Hematopoietic multipotent progenitor cell treated with erythropoietin and hydrocortisone succinate and interleukin-3 and kit ligand, for 15 days (in vitro differentiated cells): ENCODE measurements at places on chromosomes 11 and 22.

DNA sequence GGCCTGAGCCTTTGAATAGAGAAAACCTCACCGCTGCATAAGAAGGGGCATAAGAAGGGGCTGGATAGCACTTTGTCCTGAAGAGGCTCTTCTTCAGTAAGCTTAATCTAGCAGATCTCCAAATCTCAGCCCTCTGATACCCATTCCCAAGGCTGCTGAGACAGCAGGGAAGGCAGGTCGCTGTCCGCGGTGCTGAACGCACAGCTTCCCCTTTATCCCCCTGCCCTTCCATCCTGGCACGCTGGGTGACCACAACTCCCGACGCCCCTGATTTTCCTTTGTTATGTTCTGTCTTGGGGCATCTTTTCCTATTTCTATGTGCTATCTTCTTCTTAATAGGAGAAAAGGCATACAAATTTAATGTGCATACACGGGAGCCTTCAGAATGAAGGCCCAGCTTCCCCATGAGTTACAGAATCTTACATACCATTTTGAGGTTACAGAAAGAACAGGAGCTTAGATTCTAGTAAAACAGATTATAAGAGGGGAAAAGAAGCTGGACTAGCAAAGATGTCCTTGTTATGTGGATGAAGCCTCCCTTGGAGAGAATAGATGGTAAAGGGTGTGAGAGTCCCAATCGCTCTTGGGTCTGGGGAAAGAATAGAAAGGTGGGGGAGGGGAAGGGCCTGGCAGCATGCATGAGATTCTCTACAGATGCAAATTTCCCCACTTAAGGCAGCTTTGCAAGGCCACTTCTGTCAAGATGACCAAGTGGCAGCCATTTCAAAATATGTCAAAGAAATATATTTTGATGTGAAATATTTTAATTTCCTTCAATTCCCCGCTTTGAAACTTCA is 5.7 kb upstream of the SULT4A1 start:
- no peak for DNase-seq

DNA sequence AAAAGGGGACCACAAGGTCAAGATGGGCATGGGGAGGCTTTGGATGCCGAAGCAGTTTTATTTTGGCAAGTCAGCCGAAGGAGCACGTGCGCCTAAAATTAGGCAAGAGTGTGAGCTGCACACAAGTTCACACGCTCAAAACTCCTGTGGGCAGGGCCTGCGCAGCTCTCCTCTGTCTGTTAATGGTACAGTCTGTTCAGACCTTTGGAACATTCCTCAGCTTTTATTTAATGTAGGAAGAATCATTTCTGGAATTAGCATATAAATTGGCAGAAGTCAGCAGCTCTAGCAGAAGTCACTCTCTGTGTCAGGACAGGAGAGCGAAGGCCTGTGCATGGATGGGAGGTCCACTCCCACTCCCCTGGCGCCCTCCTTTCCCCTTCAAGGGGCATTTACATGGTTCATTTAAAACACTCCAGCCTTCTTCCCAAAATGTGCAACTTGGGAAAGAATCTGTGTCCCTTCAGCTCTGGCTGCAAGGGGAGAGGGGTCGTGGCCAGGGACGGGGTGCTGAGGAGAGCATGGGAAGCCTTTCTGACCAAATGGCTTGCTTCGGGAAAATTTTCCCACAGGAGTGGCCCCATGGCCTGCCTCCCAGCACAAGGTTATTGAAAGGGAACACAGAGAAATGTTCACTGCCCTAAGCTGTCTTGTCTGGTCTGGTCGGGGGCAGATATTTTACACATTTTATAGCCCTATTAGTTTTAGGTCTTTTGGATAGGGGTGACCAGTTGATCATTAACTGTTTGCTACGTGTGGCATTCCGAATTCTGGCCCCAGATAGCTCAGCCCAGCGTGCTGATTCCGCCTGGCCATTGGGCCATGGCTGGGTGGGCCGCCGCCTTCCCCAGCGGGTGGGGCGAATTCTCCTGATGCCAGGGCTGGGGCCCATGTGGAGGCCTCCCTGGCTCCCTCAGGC is 43.9 kb upstream of the SMIM38 start:
- no peak for DNase-seq

DNA sequence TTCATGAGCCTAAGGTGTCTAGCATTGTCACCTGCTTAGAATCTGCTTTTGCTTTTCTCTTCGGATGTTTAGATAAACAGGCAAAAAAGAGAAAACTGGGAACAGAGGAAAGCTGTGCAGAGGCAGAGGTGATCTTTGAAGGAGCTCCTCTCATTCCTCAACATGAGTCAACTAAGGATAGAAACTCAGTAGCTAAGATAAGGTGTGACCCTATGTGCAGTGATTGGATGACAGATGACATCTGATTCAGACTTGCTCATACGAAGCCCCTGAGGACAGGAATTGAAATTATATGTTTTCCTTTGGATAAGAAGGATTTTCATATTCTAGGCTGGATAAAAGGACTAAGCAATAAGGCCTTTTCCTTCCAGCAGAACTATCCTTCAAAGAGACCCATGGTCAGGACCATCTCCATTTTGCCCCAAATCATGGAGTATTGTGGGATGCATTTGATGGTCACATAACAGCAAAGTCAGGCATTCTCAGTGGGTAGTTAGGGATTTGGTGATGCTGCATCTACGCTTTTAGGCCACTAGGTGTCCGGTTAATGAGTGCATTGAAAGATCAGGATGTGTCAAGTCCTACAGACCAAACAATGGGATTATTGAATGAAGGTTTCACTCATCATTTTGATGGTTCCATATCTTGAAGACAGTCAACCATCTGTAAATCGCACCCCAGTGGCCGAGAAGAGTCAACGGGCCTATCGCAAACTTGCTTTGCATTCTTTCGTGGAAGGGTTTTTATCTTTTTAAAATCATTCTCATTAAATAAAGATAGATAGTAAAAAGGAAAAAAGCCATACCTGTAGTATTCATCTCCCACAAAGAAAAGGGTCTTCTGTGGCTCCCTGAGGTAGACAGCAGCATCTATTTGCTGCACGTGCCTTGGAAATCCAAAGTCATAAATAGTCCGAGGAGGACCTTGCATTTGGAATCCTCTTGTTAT is 32.2 kb downstream of the MMP20 start:
- DNase-seq = no peak

DNA sequence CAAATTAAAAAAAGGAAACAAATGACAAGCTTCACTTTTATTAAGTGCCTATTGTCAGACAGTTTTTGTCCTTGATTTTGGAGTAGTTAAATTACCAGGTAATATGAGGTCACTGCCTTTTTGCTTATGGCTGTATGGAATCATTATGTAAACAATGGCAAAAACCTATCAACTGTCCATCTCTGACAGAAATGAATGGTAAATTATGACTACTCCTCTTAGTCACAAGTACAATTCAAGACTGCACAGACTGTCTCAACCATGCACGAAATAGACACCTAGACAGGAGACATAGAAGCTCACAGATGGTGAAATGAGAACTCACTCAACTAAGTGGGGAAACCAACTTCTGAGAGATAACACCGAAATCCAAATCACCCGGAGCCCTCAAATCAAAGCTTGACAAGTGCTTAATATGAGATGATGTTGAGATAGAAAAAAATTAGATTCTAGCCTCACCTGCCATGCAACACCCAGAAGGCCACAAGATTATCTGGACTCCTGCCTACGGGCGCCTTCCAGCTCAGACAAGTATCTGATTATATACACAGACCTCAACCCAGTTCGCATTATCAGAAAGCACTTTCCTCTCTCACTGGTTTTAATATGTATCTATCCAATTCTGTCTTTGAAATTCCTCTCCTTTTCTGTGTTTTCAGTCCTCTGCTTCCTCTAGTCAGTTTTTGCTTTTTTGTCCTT is 199.3 kb downstream of the CADM1 start:
- DNase-seq = no peak

- no peak for DNase-seq
These were observed 4.2 kb upstream of the GAB4 start for GRCh38 chr22:17012267-17012666.

- DNase-seq = no peak
These were observed 6.4 kb upstream of the TSSC4 start for GRCh38 chr11:2393941-2394817.

GRCh38 chr22:20955548-20955947 is 11.5 kb upstream of the AIFM3 start:
- no peak for DNase-seq

GRCh38 chr11:16110886-16111285 is 245.5 kb downstream of the SOX6 start:
- DNase-seq = no peak

GRCh38 chr11:73752216-73752867 is 8.5 kb downstream of the RAB6A start:
- DNase-seq = no peak

DNA sequence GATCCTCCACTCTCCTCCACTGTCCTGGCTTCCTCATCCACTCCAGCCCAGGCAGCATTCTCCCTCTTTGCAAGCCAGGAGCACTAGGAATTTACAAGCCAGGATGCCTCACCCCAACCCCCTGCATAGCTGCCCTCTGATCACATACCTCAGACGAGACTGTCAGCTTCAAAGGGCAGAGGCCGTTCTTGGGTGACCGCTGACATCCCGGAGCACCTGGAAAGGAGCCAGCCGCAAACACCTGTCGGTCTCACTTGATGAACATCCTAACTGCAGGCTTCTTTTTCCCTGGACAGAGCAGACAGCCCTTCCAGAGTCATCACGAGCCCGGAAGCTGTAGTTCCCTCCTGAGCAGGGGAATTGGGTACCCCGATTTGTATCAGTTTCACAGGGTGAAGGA is 451.3 kb upstream of the B3GAT1 start:
- no peak for DNase-seq

DNA sequence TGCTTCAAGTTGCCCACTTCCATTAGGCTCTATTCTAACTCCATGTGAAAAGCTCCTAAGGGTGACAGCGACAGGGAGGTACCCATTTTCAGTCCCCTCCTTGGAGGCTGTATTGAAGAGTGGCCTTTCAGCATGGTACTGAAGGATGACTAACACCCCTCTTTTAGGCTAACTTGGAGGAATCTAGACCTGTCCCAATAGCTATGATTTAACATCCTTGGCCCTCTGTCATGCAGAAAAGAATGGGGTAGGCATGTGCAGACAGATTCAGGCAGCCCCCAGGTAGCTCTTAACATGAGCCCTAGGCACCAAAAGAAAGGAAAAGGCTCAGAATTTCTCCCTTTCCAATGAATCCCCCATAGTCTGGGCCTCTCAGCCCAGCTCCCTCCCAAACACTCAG is 89.3 kb upstream of the AMOTL1 start:
- DNase-seq = no peak

GRCh38 chr11:10293423-10294289 is at the start of gene SBF2:
Gene SBF2, minus strand, starts transcription at chr11:10294219. Its CDS starts 150 bp downstream, at chr11:10294069.
- peak; percentile 39 for DNase-seq

DNA sequence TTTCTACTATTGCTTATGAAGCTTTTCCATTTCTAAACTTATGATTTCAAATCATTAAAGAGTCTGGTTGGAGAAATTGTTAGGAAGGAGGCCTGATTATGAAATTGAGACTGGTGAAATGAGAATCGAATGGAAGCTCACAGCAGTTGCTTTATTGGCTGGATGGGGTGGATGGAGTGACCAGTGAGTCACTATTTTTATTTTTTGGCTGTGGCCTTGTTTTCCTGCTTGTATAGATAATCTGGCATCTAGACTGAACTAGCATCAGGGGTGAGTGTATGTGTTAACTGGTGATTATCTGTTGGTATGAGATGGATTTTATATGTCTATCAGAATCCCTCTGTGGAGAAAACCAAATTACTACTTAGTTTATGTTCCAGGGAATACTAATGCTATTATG is 36.2 kb downstream of the UVRAG start:
- DNase-seq = no peak

DNA sequence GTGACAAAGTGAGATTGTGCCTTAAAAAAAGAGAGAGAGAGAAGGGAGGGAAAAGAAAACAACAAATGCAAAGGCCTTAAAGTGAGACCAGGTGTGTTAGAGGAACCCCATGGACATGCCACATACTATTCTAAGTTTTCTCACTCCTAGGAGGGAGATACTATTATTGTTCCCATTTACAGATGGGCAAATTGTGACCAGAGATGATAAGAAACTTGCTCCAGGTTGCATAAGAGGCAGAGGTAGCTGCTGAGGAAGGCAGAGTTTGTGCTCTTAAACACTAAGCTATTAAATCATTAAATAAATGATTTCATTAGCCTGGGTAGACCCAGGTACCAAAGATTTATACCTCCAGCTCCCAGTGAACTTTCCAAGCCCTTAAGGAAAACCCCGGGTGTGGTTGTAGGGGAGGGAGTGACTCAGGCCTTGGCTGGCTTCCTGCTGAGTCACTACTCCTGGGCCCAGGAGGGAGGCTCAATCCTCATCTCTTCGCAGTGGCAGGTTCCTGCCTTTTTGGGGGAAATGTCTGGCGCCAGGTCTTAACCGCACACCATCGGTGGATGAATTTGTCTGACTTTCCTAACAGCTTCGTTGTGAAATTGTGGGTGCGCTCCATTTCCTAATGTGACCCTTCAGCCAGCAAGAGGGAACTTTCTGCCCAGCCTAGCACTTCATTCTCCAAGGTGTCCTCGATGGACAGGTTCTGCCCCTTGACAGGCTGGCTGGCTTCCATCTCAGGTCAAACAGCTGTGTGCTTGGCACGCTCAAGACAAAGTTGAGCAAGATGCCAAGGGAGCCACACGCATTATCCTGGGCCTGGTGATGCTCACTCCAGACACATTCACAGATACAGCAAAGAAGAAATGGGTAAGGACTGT is 33.4 kb upstream of the PTPRJ start:
- DNase-seq = peak; percentile 77

GRCh38 chr11:68750195-68751003 is 921 bp downstream of the TESMIN start:
- no peak for DNase-seq

DNA sequence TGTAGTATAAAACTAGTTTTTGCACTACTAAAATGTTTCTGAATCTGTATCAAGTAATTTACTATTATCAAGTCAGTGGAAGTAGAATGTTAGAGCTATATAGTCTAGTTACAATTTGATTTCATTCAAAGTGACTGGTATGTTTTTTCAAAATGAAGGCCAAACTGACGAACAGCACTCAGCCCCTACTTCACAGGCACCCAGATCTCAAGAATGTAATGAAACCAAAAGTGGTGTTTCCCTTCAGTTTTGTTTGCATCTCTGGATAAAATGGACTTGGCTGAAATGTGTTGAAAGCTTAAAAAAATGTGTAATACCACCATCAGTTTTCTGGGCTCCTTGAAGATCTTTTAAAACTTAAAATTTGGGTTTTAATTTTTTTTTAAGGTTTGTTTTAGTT is 46.4 kb downstream of the QSER1 start:
- no peak for DNase-seq

GRCh38 chr11:34565417-34566207 is 52.0 kb upstream of the ELF5 start:
- DNase-seq = peak; percentile 7

DNA sequence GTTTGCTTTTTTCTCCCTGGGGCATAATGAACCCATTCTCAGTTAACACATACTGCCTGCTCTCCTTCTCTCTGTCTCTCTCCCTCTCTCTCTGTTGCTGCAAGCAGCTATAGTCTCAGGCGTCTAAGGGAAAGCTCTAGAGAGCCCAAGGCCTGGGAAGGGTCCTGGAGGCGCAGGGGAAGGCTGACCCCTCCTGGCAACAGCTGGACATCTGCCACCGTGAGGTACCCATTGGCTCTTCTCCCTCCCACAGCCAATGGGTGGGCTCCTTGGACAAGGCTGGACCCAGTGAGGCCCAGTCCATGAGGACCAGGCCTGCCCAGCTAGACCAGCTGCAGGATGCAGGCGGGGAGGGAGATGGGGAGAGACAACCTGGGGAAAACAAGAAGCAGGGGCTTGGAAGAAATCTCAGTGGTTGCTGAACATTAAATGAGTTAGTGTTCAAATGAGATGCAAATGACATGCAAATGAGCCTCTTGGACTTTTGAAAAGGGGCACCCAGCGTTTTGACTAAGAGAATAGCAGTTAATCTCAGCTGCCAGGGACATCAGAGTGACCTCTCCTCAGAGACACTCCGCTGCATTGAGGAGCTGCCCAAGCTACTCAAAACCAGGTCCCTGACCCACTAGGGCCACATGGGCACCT is 349.7 kb downstream of the BUD13 start:
- no peak for DNase-seq
